ENCODE measurements at places on chromosomes 6 and 20. TPM values are rescaled to one million over a fixed set of nuclear protein-coding genes. Genes with fewer than 3 reads are reported as not detected.

GRCh38 chr20:258963-259362, 1.4 kb downstream of the DEFB132 start:
- no peak for DNase-seq

DNA sequence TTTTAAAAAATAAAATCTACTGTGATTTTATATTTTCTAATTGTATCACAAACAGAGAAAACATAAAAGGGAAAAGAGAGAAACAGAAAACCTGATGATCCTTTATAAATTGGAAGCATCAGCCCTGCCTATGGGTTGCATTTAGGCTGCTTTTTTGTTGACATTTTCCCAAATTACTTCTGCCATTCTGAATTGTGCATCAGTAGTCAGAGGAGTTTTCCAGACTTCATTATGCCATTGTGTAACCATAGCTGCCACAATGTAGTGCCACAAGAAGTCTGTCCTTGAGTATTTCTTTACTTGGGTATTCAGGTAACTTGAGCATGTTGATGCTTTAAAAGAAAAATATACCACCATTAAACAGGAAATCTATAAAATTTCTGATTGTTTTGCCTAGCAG, 130.3 kb downstream of the HACE1 start:
- no peak for DNase-seq

DNA sequence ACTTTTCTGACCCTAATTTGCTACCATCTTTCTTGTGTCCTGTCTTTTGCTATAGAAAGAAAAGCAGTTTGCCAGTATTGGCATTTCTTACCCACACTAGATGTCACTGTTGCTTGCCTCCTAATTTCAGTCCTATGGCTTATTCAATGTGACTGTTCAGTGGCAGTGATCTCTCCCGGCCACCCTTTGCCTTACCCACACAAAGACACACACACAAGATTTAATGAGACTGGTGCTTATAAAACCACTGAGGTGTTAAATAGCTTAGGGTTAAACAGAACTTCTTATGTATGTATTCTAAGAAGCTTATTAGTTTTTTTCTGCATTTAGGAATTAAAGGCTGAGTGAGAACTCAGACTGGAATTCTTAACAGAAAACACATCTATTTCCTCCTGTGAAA, 233.6 kb upstream of the ASCC3 start:
- DNase-seq: peak; percentile 75

DNA sequence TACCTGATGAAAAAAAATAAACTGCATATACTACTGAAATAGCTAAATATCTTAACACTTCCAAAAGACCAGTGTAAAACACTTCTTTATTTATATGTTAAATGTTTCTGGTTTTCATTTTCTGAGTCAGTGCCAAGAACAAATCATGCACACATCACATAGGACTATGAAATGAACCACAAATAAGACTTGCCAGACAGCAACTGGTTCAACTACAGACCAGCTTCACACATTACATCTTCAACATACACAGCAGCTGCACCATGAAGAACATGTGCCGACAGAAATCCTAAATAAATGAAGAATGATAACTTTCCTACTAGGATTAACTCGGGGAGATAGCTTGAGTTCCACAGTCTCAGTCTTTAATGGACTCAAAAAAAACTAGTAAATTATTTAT, 168.3 kb upstream of the STXBP5 start:
- no peak for DNase-seq

- no peak for DNase-seq
Observed at GRCh38 chr6:139508576-139508975, 134.1 kb upstream of the CITED2 start.

DNA sequence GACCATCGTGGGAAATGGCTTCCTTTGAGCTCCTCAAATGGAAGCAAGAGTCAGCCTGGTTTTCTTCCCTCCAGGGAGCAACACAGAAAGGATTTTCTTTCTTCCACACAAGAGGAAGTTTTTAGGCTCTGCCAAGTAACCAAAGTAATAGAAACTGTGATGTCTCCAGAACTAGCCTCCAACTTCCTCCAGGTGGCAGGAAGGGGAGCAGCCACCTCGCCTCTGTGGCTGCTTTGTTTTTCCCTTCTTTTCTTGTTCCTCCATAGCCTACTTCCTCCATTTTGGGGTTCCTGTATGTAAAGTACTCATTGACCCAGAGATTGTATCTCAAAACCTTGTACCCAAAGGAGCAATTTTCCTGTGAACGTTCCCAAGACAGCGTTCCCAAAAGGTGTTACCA, 32.7 kb upstream of the CCR6 start:
- no peak for DNase-seq

DNA sequence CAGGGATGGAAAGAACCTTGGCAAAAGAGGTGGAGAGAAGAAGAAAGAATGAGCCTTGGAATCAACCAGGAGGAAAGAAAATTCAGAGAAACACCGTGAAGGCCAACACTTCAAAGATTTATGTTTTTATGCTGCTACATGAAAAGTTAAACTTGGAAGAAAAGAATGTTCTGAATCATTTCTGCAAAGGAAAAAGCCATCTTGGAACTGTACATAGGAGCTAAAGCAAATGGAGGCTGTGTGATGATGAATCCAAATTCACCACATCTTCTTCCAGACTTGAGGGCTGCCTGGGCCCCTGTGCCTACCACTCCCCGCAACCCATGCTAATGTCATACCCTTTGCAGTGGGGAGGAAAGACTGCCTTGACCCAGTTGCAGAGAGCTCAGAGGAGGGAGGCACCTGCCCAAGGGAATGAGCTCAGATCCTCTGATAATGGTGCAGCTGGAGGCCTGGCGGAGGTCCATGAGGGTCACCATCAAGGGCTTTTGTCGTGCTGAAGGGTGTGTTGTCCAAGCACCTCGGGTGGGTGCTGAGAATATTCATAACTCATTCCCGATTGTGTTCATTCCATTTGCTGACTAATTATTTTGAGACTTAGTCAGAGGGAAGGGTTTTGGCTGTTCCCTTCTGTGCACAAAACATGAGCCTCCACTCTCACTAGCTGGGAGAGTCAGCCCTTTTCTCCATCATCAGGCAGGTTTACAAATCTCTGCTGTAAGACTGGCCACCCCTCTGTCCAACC, 245.8 kb upstream of the JAG1 start:
- DNase-seq: no peak

DNA sequence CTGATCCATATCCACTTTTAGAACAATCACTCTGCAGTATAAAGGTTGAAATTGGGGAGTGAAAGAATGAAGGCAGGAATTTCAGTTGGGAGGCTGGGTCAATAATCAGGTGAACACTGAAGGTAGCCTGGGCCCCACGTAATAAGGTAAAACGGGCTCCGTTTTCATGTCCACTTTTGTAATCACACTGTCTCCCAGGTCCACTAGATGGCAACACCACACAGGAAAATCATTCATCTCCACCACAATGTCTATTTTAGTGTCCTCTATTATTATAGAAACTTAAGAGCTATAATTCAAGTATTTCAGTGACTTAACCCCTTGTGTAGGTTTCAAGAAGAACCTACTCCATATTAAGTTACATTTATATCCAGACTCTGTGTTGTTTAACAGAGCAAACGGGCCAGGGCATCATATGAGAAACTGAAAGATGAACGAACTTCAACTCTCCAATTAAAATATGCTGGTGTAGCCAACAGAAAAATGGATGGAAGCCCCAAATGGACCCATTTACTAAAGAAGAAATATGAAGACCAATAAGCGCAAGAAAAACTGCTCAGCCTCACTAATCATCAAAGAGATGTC, 45.9 kb upstream of the MC3R start:
- DNase-seq: no peak

DNA sequence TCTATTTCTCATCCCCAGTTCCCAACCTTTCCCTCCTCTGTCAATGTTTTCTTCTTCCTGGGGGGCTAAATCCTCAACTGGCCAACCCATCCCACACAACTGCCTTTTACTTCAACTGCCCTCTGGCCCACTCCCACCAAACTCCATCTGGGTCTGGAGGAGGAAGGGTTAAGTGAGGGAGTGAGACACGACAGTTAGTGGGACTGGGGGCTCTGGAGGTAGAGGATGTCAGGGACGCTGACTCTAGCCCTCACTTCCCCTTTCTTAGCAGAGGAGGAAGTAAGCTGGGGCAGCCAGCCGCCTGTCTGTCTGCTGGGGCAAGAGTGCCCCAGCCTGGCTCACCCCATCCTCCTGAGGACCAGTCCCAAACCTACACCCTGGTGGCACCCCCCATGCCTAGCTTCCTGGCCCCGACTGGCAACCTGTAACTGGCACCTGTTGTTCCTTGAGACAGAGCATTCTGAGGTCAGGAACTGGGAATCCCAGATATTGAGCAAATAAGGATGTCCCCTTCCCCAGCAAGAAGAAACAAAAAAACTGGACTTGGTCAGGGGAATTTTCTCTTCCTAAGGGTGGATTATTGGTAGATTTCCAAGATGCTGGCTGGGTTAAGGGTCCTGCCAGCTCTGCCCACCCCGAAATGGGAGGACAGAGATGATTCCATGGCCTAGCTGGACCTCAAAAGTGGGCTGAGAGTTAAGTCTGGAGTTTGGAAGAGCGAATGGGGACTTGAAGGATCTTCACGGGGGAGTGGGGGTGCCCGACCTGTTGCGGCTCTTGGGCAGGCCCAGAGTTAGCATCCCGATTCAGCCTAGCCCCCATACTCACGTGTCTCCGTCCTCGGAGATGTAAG, 971 bp downstream of the NFKBIE start:
- DNase-seq: no peak

DNA sequence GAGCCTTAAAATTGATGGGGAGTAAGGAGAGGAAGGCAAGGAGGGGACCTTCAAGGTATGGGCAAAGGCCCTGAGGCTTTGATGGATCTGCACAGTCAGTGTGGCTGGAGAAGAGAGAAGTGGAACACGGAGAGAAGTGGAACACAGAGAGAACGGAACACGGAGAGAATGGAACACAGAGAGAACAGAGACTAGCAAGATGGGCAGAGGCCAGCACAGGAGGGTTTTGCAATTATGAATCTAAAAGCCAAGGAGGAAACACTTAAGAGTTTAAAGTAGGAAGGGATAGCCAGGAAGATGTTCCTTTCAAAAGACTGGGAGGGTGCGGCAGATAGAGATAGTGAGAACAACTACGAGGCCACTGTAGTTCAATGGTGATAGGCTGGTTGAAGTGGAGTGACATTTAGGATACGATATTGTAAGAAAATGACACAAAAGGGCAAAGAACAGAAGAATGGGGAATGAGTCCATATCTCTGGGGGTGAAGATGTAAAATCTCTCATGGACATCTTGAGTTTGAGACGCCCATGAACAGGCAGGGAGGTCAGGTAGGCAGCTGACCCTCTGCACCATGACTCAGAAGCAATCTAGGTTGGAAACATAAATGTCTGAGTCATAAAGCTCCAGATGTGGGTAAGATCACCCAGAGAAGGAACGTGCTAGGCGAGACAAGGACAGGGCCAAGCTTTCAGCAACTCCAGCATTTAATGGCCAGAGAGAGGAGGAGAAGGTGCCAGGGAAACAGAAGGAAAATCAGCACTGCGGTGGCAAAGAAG, 25.4 kb downstream of the ZMYND8 start:
- no peak for DNase-seq

DNA sequence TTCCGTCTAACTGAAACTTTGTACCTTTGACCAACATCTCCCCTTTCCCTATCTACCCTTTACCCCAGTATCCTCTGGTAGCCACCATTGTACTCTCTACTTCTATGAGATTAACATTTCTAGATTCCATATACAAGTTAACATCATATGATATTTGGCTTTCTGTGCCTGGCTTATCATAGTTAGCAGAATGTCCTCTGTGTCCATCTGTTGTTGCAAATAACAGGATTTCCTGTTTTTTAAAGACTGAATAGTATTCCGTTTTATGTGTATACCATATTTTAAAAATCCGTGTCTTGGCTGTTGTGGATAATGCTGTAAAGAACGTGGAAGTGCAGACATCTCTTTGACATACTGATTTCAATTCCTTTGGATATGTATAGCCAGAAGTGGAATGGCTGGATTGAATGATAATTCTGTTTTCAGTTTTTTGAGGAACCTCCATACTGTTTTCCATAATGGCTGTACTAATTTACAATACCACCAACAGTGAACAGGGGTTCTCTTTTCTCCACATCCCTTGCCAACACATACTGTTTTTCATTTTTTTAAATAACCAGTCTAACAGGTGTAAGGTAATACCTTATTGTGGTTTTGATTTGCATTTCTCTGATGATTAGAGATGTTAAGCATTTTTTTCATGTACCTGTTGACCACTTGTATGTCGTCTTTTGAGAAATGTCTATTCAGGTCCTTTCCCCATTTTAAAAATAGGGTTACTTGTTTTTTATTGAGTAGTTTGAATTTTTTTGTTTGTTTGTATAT, 53.8 kb downstream of the CDC5L start:
- no peak for DNase-seq

- DNase-seq: no peak
Observed at GRCh38 chr6:154234019-154234772, 122.4 kb downstream of the IPCEF1 start.

- DNase-seq: no peak
Observed at GRCh38 chr6:151001387-151002056, 136.0 kb downstream of the MTHFD1L start.

- DNase-seq: no peak
Observed at GRCh38 chr6:17032590-17032987, 69.3 kb upstream of the STMND1 start.

The PDE10A gene
- 41.5 TPM for total RNA-seq

The TNFRSF21 gene
- 31.3 TPM for total RNA-seq

The SLC17A1 gene
- not detected for total RNA-seq

The LY6G6C gene
- total RNA-seq: not detected

The BHLHE23 gene
- not detected for total RNA-seq

Data from cerebellum (tissue), 4 donors.